ENCODE measurements at places on chromosomes 1 and 21.

DNA sequence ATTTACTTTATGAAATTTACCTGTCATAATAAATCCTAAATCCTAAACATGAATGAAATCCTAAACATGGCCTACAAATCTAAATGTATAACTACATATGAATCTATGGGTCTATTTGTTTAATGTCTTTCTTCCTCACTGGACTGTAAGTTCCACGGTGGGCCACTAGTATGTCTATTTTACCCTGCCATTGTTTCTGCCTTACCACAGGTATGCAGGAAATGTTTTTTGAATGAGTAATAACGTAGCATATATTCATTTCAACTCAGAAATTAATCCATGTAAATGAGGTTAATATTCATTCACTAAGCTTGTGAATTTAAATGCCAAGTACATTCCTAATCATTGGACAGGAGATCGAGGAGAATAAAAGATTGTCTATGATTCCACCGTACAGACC lies 35.3 kb downstream of the B3GALNT2 start:
- no peak for DNase-seq

DNA sequence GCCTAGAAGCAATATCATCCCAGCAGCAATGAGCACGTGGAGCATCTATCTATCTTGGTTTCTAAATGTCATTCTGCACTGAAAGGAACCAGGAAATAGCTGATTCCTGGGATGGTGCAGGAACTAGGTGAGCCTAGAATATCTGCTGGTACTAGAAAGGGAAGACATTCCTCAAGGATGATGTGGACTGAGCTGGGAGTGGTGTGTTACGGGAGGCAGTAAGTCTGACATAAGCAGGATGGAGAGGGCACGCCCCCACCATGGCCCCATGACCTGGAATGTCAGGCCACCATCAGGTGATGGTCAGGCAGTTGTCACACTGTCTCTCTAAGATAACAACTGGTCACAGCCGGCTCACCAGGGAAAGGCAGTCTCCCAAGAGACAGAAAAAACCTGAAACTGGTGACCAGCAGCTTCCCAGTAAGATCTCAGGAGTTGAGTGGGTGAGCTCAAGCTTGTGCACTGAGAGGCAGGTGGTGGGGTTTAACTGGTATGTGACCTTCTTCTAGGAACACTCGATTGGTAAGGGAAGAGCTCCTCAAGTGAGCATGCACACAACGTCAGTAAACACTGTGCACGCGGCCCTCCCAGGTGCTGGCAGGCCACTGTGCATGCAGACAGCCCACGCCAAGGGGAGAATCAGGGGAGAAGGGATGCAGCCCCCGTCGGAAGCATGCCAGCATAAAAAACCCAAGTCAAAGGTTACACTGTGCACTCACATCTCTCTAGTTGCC lies 148.7 kb downstream of the ADSS2 start:
- DNase-seq = no peak

DNA sequence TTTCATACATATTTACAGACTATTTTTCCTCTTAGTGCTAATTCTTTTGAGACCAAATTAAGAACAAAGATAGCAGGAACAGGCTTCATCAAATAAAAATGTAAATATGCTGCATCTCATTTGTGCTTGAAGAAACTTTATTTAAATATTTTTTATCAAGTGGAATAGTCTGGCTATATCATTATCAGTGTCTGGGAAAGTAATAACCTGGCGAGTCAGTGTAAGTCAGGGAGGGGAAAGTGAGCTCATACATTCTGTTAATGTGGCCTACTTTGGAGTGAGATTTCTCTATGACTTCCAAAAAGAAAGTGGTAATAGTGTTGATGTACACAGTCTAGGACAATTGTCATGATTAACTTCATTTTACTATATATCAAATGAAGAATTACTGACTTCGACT lies 1045.1 kb downstream of the ADGRL2 start:
- no peak for DNase-seq

- no peak for DNase-seq
Measured at GRCh38 chr1:153939476-153939875, 7.0 kb downstream of the DENND4B start.
